ENCODE measurements at places on chromosomes 3 and 15. TPM values are rescaled to one million over a fixed set of nuclear protein-coding genes. Genes with fewer than 3 reads are reported as not detected.

DNA sequence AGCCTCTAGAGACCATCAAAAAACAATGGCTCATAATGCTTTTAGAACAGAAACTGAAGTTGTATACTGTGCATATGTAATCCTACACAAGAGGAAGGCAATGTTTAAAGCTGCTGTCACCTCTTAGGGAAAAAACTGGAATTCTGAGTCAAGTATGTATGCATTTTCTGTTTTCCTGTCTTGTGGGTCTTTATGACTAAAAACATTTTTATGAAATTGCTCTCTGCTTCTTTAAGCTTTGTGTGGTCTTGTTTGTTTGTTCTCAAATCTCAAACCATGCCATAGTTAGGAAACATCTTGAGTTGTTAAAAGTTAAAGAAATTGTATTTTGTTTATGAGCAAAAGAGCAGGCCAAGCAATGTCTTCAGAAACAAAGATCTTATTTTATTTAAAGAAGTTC is 80.9 kb upstream of the SOX2 start:
- no peak for DNase-seq

- no peak for DNase-seq
Observed at GRCh38 chr3:125238759-125239158, 26.2 kb upstream of the SLC12A8 start.

The GRK7 gene
- total RNA-seq: not detected

GRCh38 chr3:13548696-13549622 is at the start of gene FBLN2:
TSS of gene FBLN2 (plus strand) at chr3:13549125. CDS start at chr3:13570356, 21,231 bp downstream.
- peak; percentile 33 for DNase-seq

GRCh38 chr3:182596676-182597410 is 196.5 kb upstream of the ATP11B start:
- peak; percentile 42 for DNase-seq

The GABRB3 gene
- not detected for total RNA-seq

DNA sequence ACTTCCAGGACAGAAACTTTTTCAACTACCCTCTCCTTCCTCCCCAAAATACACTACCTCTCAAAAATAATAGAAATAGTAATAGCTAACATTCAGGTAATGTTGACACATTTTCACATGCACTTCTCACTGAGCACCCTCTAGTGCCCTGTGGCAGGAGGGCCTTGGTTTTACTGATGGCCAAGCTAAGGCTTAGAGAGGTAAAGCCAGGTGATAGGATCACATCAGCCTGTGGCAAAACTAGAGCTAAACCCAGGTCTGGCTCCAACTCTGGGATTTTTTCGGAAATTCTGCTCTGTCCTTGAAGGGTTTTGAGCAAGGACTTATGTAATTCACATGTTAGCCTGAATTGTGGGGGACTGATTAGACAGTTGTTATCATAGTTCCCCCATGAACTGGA is 922 bp upstream of the TAMM41 start:
- DNase-seq: peak; percentile 17

- no peak for DNase-seq
Observed at GRCh38 chr3:43923104-43923882, 232.6 kb downstream of the ABHD5 start.

DNA sequence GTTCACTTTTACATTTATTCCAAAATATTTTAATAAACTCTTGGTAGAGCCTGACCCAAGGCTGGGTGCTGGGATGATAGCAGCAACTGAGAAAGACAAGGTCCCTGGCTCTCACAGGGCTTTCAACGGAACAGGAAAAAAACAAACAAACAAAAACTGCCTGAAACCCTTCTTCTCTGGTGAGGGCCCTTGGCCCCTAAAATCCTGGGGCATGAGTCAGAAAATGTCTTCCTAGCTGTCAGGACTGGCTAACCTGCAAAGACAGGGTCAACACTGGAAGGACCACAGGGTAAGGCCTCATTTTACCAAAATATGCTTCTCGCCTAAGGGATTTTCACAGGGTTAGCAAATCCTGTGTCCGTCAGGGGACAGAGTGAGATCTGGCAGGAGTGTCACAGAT is 45.7 kb upstream of the WNT5A start:
- DNase-seq: no peak

GRCh38 chr15:23690015-23690414 is 2.9 kb upstream of the NDN start:
- no peak for DNase-seq

DNA sequence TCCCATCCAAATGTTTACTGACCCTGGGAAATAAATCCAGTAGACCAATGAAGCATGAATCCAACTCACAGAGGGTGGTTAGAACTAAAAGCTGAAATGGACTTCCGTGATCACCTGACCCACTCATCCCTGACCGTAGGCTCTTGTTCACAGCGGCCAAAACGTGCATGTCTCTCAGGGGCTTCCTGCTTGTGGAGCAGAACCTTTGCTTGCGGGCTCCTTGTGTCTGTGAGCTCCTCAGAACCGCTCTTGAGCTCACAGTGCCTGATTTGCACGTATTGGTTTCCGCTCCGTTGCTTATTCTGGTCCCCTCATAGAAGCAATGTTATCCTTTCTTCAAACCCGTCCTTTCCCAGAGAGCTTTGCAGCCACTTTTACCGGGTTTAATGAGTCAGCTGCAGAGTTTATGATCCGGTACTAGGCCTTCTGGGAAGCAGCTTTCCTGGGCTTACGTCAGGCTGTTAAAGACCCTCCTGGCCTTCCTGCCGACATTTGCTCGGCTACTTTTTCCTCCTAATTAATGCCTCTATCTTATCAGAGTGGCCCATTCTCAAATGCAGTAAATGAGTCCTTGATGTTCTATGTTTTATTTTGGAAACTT is 35.4 kb downstream of the LIPC start:
- peak; percentile 52 for DNase-seq

GRCh38 chr3:117217355-117217754 is 507.8 kb downstream of the TUSC7 start:
- DNase-seq: no peak

The ZCWPW2 gene
- total RNA-seq: not detected

GRCh38 chr3:44914936-44915335 is 40.5 kb downstream of the TGM4 start:
- peak; percentile 19 for DNase-seq

The IL12A gene
- 1.7 TPM for total RNA-seq

DNA sequence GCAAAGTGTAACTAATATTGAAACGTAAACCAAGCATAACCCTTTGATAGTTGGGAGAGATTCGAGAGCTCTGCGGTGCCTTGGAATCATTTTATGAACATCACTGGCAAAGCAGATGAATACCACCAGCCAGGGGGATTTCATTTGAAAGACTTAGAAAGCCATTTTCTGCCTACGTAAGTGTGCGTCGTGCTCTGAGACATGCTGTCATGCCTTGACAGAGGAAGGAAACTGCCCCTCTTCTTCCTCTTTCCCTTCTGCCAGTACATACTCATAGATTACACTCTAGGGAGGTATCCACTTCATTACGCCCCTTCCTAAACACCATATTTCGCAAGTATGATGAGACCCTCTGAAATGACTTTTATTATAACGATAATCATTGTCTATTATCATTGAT is 3.3 kb upstream of the MTHFS start:
- no peak for DNase-seq

The ISLR gene
- 42.3 TPM for total RNA-seq

DNA sequence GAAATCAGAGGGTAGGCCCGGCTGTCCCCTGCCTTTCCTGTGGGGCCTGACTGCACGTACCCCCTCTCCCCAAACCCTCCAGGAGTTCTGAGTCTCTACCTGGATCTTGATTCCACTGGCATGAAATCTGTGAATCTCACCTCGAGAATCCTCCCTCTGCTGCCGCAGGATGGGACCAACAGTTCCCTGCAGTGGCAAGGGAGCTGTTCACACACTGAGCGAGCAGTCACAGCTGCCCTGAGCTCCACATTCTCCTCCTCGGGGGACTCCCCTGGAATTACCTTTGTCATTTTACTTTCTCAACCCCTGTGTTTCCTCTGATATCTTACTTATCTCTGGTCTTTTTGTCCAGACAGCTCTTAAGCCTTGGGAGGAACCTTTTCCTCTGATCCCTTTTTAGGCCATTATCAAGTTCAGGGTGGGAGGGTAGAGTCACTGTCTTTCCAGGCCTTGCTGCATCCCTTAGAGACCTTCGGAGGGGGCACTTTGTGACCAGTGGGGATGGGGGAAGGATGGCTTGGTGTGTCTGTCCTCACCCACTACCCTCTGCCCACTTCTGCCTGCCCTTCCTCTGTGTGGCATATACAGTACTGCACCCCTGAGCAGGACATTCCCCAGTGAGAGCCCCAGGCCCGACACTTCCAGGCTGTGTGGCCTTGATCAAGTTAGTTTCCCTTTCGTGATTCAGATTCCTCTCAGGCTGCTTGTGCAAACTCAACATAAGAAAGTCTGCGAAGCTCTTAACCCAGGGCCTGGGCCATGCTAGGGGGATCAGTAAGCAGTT is 42.0 kb downstream of the CACNA2D3 start:
- DNase-seq: no peak

The SEMA4B gene
- total RNA-seq: 54.0 TPM

- DNase-seq: no peak
Observed at GRCh38 chr3:36840453-36840921, 76.1 kb upstream of the DCLK3 start.

DNA sequence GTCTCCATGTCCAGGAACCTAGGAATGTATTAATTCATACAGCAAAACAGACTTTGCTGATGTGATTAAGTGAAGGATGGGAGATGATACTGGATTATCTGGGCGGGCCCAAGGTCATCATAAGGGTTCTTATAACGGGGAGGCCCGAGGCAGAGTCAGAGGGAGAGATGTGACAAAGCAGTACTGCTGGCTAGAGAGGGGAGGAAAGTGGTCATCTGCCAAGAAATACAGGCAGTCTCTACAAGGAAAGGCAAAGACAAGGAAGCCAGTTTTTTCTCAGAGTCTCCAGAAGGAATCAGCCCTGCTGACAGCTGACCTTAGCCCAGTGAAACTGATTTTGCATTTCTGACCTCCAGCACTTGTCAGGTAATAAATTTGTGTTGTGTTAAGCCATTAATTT is 66.2 kb upstream of the CORO2B start:
- no peak for DNase-seq

The LMAN1L gene
- total RNA-seq: not detected

The SCAMP5 gene
- 8.8 TPM for total RNA-seq

The SOX14 gene
- not detected for total RNA-seq

The P2RY1 gene
- total RNA-seq: under 0.01 TPM

The GOLGA8G gene
- not detected for total RNA-seq

DNA sequence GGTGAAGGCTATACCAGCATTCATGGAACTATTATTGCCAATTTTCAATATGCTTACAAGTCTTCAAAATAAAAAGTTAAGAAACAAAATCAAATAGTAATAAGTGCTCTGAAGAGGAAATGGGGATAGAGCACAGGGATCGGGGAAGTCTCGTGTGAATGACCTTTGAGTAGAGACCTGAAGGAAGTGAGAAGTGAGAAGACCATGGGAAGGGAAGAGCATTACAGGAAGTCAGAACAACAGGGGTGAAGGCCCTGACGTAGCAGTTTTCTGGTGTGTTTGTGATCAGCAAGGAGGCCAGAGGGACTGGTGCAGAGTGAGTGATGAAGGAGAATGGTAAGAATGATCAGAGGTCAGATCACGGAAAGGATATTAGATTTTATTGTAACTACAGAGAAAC is 48.1 kb downstream of the STAC start:
- DNase-seq: no peak

DNA sequence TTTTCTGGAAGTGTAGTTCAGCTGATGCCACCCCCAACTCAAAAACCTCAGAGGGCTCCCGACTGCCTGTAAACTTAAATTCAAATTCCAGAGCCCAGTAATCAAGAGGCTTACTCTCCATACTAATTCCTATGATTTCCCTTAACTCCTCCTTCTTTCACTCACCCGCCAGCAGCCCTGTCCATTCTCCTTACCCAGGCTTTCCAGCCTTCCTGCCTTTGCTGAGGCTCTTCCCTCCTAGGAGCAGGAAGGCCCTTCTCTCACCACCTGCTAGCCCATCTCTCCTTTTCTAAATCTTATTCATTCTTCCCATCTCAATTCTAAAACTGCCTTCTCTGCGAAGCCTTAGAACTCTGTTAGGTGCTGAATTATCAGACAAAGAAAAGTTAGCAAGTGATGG is 30.4 kb downstream of the RORA start:
- no peak for DNase-seq
